ENCODE measurements at places on chromosomes 7 and 10.

GRCh38 chr10:75770626-75771081 is 339.2 kb downstream of the LRMDA start:
- DNase-seq: no peak

DNA sequence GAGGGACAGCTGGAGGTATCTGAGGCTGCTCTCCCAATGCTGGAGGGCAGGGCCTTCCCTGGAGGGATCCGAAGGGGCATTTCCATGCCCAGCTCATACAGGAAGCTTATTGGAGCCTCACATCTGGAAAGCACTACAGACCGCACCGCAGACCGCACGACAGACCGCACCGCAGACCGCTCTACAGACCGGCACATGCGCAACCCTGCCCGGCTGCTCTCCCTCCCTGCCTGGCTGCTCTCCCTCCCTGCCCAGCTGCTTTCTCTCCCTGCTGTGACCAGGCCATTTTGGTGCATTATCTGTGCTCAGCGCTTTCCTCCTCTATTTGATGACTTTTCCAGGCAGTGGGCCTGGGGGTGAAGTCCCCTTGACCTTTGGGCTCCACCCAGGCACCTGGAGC is 39.6 kb upstream of the EN2 start:
- no peak for DNase-seq

GRCh38 chr7:75937958-75938786 is 23.2 kb downstream of the POR start:
- no peak for DNase-seq

- DNase-seq: no peak
Observed at GRCh38 chr10:94223702-94224370, 138.9 kb downstream of the NOC3L start.

DNA sequence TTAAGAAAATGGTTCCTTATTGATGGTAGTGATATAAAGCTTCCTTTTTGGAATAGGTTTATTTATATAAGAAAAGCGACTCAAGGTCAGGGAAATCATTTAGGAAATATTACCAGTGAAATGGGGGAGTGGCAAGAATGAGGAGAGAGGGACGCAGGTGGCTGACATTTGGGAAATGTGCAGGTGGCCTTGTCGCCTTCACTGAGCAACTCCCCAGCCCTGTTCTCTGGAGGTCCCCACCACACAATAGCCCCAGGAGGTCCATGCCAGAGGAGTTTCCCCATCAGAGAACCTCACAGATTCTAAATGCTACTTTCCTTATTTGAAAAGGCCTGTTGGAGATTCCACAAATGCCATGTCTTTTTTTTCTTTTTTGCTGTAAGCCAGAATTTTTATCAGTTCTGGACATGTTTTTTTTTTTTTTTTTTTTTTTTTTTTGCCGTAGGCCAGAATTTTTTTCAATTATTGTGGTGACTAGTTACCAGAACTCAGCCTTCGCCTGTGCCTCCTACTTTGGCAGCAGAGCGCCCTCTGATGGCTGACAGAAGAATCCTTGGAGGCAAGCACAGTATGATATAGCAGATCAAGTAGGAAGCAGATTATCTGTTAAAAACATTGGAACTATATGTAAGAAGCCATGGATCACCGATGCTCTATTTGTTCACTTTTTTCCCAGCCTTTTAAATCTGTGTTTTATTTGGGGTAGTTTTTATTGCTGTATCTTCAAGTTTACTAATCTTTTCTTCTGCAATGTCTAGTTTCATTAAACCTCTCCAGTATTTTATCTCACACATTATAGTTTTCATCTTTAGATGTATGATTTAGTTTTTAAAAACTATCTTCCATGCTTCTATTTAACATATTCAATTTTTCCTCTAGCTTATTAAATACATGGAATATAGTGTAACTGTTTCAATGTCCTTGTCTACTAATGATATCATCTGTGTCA is 18.6 kb downstream of the OPALIN start:
- DNase-seq: peak; percentile 52

DNA sequence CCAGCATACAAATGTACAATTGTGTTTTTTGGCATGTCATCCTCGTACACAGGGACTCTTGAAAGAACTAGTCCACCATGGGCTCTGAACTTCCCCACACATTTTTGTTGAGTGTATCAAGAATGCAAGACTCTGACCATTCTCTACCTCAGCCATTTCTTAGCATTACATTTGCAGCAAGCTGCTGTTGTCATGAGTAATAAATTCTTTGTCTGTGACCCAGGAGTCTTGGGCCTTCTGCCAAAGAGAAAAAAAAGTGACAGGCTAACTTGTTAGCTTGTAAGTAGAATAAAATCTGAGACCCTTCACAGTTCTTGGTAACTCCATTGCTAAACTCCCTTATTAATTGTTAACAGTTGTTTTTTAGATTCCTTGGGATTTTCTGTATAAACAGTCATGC is 542.3 kb upstream of the MBL2 start:
- DNase-seq: no peak

Measured in T-cell (primary cell).